Stimulated activated effector memory CD8-positive, alpha-beta T cell treated with anti-CD3 and anti-CD28 coated beads, Interleukin-12 subunit alpha, Interleukin-12 subunit beta, amount 100 ng/mL, for 72 hours (primary cell): ENCODE measurements at places on chromosomes 6 and 20.

DNA sequence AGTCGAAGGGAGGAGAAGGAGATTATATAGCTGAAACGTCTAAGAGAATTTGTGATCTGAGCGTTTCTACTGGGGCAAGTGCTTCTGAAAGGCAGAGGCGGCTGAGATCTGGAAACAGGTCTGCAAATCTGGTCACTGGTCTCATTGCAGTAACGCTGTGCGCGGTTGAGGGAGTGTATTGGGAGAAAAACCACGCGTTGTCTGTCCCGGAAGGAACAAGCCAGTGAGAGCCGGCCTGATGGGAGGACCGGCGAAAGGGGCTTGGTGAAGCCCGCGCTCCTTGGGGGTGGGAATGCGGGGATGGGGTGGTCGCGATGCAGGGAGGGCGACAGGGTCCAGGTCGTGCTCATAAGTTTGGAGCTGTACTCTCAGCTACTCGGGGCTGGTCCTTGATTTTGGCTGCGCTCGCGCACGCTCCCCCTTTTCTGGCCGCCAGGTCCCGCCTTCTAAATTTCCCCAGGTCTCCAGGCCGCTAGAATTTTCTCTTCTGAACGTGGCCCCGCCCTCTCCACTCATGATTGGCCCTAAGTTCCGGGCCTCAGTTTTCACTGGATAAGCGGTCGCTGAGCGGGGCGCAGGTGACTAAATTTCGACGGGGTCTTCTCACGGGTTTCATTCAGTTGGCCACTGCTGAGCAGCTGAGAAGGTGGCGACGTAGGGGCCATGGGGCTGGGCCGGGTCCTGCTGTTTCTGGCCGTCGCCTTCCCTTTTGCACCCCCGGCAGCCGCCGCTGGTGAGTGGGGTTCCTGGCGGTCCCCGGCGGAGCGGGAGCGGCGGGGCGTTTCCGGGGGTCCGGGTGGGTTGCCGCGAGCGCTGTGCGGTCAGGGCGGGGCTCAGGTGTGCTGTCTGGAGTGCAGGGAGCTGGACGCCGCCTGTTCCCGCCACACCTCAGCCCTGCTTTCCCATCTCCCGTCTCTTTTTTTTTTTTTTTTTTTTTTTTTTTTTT lies at the start of gene MICB:
Gene MICB (plus strand): TSS at position 615 of the 946 bp plus-strand sequence. CDS start 49 bp downstream, at position 664.
- DNase-seq = peak; percentile 65

GRCh38 chr6:72699159-72699558 lies 77.3 kb downstream of the KCNQ5 start:
- DNase-seq = no peak

DNA sequence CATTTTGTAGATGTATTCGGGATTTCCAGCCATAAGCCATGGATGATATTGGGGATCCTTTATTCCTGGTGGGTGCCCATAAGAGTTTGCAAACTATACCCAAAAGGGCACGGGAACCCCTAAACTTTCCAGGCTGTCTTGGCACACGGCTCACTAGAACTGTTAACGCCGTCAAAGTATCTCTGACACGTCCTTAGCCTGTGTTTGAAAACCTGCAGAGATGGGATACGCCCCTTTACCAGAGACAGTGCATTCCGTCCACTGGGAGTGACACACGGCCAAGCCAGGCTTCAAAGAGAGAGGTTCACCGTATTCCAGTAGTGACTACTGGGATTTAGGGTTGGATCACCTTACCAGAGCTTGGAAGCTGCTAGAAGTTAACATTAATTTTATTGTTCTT lies 95.0 kb downstream of the THBS2 start:
- no peak for DNase-seq

- DNase-seq = no peak
Measured at GRCh38 chr20:37920270-37920669, 17.3 kb downstream of the VSTM2L start.

GRCh38 chr20:38123021-38123587 lies 42.0 kb downstream of the TGM2 start:
- DNase-seq = no peak

DNA sequence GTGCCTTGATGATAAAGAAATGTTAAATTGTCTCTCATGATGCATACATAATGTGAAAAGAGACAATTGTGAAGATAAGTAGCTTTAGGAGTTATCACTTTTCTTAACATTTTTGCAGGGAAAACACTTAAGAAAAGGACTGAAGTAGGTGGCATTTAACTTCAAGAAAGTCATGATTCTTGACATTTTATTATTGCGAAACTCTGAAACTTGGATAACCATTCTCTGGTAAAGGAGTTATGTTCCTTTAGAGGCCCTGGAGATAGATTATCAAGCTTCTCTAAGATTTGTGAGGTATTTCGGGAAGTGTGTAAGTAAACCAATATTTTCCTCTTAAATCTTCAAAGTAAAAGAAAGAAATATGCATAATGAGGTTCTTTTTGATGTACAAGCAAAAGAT lies 38.5 kb downstream of the HTR1B start:
- no peak for DNase-seq

DNA sequence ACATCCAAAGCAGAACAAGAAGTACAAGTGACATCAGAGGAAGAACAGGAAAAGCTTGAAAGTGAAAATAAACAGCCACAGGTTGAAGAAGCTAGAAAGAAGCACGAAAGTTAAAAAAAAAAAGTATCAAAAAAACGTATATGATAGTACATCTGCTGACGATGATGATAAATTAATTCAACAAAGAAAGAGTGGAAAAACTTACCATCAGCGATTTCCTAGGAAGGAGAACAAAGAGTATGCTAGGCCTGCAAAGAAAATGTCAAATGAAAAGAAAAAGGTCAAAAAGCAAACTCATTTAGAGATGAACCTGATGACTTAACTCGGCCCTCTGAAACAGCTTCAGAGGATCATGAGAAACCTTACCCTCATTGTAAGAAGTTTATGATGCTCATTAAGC lies 3.7 kb downstream of the SAYSD1 start:
- no peak for DNase-seq

DNA sequence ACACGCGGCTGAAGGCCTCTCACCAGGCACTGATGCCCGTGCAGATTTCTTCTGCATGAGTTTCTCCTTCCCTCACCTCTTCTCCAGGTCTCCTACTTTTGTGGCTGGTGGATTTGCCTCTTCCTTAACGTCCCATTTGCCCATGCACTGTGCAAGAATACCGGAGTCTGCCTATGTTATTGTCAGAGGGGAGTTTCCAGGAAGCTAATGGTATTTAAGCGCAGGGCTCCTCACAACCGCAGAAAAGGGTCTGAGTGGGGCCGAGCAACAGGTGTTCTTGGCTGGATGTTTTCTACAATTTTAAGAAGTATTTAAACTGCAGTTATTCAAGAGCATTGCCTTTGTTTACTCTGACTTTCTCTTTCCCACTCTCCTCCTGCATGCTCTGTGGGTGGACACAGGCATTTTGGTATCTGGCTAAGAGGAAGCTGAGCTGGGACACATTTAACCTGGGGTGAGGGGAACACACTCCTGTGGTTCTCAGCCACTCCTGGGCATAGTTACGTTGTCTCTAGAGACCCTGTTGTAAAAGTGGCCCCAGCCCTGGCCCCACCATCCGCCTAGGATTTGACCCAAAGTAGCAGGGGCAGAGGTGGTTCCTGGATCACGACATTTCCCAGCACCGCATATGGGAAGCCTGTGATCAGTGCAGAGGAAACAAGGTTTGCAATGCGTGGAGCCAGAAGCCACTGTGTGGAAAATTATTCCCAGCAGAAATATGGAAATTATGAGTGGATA lies 34.4 kb downstream of the GGTLC1 start:
- DNase-seq = no peak

DNA sequence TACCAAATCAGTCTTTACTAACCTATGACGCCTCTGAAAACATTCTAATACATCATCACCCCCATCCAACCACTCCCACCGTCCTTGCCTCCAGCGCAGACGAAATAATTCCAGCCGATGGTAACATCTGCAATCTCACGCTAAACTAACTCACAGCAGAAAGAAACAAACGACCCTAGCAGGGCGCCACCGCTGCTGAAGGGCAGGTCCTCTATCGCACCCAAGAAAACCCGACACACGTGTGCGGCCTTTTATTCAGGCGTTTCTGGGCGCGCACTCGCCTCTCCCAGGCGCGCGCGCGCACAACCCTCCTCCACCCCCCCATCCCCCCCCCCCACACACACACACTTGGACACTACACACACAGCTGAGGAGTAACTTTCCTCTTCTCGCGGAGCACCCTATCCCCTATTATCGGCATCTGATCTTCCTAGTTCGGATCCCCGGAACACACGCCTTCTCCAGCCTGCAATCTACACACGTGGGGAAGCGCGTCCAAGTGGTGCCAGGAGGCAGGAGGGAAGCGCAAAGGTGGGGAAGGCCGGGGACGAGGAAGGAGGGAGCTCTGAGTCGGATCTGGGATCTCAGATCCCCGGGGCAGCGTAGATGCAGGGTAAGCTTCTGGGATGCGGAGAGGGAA lies 1.4 kb downstream of the GFOD1 start:
- DNase-seq = no peak

DNA sequence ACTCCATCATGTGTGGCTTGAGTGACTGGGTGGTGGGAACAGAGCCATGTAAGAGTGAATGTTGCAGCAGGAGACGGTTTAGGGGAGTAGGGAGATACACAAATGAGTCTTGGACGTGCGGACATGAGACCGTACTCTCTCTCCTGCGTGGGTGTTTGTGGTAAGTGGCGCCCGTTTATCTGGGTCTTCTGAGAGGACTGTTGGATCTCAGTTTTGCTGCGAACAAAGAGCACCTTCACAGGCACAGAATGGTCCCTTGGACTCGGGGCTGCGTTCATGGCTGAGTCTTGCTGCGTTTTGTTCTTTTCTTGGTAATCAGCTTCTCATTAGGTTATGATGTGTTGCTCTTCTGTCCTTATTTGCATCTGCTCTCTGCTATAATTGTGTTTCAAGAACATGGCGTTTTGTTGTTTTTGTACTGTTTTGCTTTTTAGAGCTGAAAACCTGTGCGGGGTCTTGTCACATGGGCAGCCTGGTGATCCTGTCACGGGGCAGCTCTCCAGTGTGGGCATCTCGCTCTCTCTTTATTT lies 28.5 kb downstream of the STK35 start:
- no peak for DNase-seq

DNA sequence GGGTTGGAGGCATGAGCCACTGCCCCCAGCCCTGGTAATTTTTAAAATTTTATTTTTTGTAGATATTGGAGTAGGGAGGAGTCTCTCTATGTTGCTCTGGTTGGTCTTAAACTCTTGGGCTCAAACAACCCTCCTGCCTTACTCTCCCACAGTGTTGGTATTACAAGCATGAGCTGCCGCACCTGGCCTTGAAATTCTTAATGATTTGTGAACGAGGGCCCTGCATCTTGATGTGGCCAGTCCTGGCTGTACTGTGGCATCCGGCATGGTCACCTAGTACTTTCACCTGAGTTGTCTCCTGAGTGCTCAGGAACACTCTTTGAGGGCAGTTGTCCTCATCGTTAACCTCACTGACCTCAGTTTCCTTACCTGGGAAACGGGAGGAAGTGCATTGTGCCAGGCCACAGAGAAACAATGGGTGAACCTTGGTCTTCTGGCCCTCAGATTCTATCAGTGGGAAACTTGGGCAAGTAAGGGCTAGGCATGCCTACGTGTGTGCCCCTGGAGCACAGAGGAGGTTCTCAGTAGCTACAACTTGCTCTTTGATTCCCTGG lies 19.5 kb downstream of the CEBPB start:
- DNase-seq = no peak

GRCh38 chr20:15613530-15613929 lies 959.7 kb downstream of the KIF16B start:
- no peak for DNase-seq

DNA sequence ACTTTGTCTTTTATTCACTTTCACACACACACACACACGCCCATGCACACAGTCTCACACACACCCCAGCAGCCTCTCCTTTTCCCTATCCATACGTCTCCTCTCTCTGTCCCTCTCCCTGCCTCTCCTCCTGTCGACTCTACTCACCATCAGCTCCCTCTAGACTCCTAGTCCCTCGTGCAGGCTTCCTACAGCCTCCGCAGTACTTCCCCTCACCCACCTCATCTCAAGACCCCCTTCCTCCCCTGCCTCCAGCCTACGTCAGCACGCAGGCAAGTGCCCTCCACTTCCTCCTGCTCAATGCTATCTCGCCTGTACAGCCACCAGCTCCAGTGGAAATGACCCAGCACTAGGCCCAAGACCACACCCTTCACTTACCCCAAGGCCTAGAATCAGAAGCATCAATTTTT lies 820 bp upstream of the TREML2 start:
- no peak for DNase-seq

DNA sequence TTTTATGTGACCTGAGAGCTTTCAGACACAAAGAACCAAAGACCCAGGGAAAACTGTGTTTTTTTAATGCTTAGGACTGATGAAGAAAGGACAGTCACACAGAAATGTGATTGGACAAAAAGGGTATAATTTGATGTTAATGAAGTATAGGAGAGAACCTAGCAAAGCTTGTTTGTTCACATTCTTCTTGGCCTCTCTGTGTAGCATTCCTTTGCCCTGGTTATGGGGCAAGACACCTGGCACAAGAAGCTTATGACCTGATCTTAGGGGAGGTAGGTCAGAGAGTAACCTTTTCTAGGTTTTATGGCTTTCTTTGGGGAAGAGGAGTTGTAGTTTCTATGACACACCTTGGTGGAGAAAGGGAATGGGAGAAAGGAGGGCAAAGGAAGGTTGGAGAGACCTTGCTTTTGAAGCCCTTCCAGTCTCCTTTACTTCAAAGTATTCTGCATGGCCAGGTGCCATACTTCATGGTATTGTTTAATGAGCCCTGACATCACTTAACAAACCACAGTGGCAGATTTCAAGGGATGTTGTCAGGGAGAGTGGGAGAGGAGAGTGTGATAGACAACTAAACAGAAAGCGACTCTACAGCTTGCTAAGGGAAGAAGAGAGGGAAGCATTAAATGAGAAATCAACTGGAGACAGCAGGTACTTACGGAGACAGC lies 701.8 kb upstream of the FLRT3 start:
- no peak for DNase-seq

GRCh38 chr6:33632558-33633039 lies 11.5 kb downstream of the ITPR3 start:
- DNase-seq = no peak

DNA sequence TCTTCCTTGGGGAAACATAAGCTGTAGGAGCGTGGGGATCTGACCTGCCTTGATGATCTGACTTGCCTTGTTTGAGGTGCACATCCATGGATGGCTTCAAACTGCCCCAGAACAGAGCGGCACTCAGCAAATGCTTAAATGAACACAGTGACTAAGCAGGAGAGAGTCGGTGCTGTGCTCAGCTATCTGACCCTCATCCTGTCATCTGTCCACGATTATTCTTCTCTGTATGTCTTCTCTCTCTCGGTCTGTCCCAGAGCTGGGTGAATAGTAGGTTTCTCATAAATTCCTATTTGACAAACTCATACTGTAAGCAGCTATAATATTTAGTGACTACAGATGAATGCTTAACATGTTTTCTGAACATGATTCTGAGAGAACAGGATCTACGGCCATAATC lies 37.3 kb downstream of the TRAM2 start:
- no peak for DNase-seq

DNA sequence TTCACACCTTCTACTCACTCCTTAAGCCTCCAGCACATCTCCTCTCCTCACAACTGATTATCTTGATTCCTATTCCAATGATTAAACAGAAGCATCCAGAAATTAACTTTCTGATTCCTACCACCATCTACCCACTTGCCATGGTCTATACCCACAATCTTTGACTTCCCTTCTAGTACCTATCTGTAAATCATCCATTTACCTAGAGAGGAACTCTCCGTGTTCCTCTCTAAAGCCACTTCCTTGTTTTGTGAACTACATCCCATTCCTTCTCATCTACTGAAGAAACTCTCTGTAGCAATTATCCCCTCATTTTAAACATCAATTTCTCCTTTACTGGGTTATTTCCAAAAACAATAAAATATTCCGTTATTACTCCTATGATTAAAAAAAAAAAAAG lies 167.3 kb downstream of the ARHGAP18 start:
- no peak for DNase-seq
